Right hindlimb (tissue), 1 donor: ENCODE measurements at places on chromosomes 5 and 9.
A peak's percentile ranks its signal among the peaks of the same experiment; 100 is the strongest.

GRCh38 chr5:24767086-24767485 is 122.3 kb upstream of the CDH10 start:
- no peak for DNase-seq

DNA sequence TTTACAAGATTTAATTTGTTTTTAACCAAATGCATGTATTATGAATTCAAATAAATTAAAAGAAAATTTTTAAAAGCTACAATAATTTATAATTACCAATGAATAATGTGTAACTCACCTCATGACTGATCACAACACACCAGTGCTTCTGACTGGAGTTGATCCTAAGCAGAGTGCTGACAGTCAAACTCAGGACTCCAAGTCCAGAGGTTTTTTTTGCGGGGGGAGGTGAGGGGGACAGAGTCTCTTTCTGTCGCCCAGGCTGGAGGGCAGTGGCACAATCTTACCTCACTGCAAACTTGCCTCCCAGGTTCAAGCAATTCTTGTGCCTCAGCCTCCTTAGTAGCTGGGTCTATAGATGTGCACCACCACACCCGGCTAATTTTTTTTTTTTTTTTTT is 71.0 kb upstream of the MELK start:
- no peak for DNase-seq

DNA sequence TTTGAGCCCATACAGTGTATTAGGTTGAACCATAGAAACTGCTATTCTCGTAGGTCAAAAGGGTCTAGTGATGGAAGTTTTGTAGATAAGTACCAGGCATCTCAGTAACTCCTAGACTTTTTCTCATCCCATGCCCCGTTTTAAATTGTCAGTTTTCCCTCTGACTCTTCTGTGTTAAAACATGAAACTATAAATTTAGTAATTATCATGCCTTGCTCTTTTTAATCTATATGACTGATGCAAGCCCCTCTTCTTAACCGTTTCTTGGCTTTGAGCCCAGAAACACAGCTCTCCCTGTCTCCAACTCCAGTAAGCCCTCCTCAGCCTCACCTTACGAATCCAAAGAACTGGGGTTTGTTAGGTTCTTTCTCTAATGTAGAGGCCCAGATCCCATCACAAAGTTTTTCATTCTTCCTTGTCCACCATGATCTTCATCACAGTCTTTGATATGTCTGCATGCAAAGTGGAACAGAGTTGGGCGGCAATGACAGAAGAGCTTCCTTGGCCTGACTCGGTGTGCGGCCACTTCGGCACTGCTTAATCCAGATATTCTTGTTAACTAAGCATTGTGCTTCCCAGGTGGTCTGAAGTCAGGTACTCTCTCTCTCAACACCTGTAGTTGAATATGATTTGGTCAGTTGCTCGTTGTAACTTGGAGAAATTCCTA is 21.1 kb downstream of the RGMB start:
- DNase-seq, result no peak

DNA sequence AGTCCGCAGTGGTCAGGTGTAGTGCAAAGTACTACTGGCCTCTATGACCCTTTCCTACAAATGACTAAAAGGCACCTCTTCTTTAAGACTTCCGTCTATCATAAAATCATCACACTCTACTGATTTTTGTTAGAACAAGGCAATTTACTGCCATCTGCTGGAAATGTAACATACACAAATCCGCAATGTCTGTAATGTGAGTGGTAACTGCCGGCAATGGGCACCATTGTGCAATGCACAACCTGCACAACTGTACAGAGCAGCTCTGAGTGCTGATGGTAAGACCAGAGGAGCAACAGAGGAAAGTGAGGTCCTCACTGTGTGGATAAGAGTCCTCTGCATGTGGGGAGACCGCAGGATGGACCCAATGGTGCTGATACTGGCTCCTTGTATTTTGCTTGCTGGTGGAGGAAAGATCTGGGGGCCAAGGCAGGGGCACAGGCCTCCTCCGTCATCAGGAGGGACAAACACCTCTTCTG is 103.7 kb downstream of the ATPSCKMT start:
- no peak for DNase-seq

DNA sequence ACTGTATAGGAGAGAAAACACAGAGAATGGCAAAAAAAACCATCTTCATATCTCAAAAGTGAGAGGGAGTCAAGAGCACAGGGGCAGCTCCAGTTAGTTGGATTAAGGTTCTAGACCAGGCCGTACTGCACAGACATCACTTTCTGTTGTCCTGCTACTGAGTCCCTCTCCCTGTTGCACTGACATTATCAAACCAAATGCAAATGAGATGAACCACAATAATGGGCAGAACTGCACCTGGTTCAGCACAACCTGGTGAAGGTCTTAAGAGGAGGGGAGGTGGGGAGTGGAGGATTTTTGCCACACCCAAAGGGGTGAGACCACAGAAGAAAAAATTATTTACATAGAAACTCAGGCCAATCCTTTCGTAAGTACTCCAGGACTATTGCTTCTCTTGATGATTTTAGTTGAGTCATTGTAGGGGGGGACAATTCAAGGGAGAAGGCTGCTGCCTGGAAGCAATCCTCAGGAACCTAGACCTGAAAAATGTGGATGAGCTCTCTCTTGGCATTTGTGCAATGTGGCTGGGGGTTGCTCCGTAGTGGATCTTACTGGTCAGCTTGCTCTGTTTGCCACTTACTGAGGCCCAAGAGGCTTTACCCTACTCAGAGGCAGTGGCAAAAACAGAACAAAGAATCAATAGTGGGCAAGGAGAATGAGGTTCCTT is 94.5 kb upstream of the PPP1R2B start:
- DNase-seq, result no peak

GRCh38 chr9:69028754-69029153 is 6.8 kb upstream of the FXN start:
- DNase-seq, result no peak

GRCh38 chr9:81896070-81896469 is 32.2 kb upstream of the SPATA31D4 start:
- no peak for DNase-seq

DNA sequence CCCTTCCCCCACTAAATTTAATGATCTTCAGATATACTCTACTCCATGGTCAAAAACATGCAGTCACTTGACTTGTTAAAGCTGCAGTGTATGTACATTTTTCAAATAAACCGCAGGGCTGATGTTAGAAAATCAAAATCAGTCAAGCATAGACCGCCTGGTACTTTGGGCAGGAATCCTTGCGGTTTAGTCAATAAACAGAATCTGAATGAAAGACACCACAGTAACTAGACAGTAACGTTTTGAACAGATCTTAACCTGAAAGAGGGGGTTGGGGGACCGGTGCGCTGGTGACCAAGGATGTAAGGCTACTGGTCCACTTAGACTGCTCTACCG is 188.8 kb downstream of the BNC2 start:
- DNase-seq, result no peak

DNA sequence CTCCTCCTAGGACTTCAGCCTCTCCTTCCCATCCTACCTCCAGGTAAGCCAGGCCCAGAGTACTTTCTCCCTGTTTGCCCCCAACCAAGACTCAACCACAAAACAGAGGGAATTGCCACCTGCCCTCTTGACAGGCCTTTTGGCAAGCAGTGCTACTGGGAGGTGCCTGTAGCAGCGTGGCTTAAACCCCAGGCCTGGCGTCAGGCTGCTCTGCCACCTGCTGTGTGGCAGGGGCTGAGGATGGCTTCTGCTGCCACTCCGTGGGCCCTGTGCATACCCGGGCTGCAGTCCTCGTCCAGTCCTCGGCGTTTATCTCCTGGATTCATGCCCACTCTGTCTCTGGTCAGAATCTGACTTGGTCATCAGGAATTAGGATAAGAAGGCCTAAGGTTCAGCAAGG is 163.1 kb downstream of the PAX5 start:
- peak; percentile 18 for DNase-seq

DNA sequence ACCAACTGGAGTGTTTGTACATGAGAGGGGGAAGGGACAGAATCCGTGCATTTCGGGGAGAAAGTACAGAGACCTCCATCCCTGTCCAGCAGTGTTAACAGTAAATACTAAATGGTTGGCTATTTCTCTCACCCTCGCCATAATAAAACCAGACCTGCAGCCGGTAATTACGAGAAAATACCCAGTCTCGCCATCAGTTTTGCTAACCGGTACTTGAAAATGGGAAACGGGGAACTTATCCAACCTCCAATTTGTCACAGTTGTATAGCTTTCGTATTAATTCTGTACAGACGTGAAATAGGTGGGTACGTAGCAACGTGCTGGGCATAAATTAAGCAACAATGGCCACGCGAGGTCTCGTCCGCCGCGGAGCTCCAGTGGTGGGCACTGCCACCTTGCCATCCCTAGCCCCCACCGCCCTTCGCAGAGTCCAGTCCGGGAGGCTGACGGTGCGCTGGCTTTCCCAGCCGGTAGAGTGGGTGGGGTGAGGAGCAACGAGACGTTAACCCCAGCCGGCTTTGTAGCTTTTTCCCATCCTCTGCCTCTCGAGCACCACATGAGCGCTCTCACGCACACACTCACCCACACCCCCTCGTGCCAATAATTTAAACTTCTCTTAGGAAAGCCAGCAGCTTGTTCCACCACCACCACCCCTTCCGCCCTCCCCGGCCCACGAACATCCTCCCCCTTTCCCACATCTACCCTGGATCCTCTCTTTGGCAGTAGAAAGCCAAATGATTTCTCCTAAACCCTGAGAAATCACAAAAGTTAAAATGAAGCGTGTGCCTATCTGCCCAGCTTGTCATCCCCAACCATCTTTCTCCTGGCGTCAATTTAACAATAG is 1.8 kb downstream of the ELAVL2 start:
- DNase-seq, result no peak

- no peak for DNase-seq
Observed at GRCh38 chr5:142515036-142515435, 170.9 kb downstream of the FGF1 start.

- DNase-seq, result no peak
Observed at GRCh38 chr5:3958389-3958788, 362.8 kb downstream of the IRX1 start.

GRCh38 chr9:93978551-93978950 is 23.4 kb upstream of the BARX1 start:
- no peak for DNase-seq

DNA sequence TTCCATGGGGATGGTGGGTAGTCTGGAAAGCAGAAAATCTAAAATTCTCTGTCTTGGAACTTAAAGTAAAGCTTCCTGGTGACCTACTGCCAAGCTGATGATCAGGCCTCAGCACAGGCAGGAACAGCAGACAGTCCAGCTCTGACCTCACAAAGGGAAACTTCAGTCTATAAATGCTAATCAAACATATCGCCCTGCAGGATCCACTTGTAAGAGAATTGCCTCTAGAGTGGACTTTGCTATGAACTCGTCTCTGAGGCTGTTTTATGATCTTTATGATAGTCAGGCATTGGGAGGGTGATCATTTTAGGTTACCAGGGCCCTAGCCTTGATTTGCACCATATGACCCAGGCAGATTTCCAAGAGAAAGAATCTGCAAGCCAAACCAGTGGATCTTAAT is 67.6 kb upstream of the SELENOP start:
- no peak for DNase-seq

GRCh38 chr5:10249948-10250805 is at the start of gene CCT5:
Gene CCT5, plus strand, starts transcription at chr5:10250280. Its CDS starts 61 bp downstream, at chr5:10250341.
- DNase-seq, result peak; percentile 95

- DNase-seq, result peak; percentile 35
Observed at GRCh38 chr9:134319306-134320125, 6.7 kb upstream of the RXRA start.

DNA sequence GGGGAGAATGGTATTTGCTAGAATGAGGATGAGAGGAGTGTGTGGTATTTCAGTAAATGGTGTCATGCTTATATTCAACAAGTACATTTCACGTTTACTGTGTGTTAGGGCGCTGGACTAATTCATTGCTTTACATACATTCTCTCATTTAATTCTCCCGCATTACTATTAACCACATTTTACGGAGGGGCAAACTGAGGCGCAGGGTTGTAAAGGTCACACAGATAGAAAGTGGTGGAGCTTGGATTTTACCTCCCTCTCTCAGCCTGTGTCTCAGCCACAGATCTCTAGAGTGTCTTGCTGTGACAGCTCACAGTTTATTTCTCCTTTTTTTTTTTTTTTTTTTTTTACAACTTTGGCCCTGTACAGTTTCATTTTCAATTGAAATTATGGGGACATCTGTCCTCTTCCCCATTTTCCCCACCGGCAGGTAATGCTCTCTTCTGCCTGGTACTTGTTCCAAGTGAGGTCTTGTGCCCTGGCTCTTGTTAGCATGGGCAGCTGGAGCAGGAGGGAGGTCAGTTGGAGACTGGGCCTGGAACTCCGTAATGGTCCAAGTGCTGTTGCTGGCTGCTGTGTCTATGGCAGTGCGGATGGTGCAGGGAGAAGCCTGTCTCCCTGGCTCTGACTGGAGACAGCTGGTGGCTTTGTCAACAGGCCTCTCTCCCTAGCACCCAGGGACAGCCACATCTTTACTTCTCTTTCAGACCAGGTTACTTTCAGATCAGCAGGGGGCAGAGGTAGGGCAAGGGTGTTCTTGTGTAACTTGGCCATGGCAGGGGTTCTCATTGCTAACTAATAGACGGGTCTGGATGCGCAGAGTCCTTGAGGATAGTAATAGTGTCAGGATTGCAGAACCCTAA is 20.5 kb upstream of the NDST1 start:
- no peak for DNase-seq
